ENCODE measurements at places on chromosomes 5 and 9.
A peak's percentile ranks its signal among the peaks of the same experiment; 100 is the strongest.

- no peak for DNase-seq
These were observed 28.2 kb downstream of the RETREG1 start for GRCh38 chr5:16588434-16589214.

GRCh38 chr5:73445665-73446630 lies 2.6 kb downstream of the FOXD1 start:
- DNase-seq, result no peak

DNA sequence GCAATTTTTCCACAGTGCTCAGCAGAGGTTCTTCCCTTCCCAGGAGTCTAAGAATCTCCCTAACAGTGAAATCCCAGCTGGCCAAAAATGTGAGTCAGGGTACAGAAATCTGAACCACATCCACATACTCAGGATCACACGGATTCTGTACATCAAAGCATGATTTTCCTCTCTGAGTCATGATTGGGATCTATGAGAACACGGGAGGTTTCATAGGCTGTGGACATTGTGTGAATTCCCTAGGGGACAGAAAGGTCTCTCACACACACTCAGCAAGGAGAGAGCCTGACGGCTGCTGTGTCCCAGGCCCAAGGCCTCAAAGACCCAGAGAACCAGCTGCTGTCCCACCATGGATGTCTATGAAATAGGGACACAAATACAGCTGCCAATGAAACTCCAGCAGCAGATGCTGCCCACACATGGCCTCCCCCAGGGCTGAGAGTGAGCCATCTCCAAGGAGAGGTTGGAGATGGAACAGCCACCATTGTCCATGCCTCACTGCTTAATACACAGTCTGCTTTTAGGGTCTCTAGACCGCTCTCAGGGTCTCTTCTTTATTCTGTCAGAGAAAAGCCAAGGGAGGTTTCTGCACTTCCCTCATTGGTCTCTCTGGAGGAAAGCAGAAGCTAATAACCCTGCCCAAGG lies 102.7 kb downstream of the ADAMTS12 start:
- DNase-seq, result peak; percentile 99

DNA sequence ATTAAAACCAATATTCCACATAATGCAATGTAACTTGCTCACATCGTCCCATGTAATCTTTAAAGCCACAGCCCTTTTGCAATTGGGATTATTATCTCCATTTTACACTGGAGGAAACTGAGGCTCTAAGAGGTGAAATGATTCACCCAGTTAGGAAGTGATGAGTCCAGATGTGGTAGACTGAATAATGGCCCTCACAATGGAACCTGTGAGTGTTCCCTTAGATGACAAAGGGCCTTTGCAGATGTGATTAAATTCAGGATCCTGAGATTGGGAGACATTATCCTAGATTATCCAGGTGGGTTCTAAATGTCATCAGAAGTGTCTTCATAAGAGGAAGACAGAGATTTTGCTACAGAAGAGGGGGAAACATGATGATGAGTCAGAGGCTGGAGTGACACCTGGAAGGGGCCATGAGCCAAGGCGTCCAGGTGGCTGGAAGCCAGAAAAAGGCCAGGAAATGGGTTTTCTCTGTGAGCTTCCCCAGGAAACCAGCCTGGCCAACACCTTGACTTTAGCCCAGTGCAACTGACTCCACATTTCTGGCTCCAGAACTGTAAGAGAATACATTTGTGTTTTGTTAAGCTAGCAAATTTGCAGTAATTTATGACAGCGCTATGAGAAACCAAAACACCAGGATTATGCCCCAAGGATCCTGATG lies 139.1 kb downstream of the KCNIP1 start:
- DNase-seq, result no peak

DNA sequence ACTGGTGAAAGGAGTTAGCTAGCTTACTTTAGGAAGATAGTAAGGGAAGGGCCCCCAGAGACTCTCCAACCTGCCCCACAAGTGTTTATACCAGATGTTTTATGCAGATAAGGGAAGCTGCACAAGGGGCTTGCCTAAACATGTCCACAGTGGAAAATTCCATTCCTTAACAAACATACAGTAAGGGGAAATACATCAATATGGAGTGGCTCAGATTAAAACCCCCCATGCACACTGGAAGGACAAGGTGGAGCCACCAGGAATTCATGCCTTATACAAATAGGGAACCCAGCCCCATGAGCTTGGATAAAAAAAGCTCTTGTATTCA lies 106.3 kb upstream of the GPBP1 start:
- DNase-seq, result peak; percentile 4

GRCh38 chr9:33161011-33161588 lies 6.0 kb downstream of the B4GALT1 start:
- DNase-seq, result peak; percentile 99

- DNase-seq, result peak; percentile 10
These were observed 66.9 kb downstream of the FANCC start for GRCh38 chr9:95250462-95251221.

DNA sequence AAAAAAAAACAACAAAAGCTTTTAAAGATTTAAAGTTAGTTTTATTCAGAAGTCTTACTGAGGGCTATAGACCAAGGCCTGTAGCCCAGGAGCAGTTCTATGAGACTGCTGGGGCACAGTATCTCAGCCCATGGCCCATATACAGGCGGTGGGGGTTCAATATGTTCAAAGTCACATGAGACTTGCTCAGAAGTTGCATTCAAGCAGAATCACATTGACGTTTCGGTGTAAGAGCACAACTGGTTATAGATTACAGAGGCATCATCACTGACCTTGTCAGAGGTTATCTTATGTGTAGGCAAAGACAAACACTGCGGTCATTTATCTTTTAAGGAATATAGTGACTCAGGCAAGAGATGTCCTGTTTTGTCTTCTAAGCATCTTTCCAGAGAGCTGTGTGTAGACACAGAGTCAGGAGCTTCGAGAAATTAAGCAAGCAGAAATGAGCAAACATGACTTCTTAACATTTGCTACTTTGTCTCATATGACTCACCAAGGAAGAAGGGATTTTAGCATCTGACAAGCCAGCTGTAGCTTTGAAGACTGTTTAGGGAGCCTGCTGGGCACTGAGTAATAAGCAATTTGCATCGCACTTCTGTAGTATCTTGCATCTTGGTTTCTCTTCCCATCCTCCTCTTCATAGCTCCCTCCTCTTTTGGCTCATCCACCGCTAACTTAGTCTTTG lies 12.9 kb upstream of the F2RL1 start:
- peak; percentile 95 for DNase-seq

GRCh38 chr5:174798551-174798951 lies 74.2 kb downstream of the MSX2 start:
- DNase-seq, result peak; percentile 58

DNA sequence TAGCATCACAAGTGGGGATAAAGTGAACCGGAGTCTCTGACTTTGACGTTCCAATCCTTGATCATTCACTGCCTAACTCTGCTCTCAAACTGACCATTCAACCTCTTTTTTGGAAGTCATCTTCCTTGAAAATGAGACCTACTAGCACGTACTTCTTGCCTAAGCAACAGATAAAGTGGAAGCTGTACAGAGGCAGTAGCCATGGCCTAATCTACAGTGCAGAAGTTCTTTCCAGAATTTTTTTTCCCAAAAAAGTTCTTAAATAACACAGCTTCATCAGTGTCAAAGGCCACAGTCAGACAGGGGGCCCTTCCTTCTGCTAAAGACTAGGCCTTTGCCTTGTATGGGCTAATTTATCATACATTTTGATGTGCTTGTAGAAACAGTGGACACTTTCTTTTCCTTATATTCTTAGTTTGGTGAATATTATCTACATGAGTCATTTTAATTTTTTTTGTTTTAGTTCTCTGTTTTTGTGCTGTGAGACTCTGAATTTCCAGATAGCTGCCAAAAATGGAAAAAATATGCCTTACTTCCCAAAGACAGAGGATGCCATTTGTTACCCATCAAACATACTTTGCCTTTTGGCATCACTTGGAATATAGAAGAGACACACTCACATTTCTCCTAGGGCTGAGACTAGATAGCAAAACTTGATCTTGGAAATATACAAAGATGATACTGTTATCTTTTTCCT lies 96.3 kb upstream of the VCAN start:
- peak; percentile 65 for DNase-seq

GRCh38 chr9:34384368-34385165 lies 7.9 kb upstream of the MYORG start:
- DNase-seq, result no peak

GRCh38 chr9:20559231-20559890 lies 62.9 kb downstream of the MLLT3 start:
- peak; percentile 8 for DNase-seq

DNA sequence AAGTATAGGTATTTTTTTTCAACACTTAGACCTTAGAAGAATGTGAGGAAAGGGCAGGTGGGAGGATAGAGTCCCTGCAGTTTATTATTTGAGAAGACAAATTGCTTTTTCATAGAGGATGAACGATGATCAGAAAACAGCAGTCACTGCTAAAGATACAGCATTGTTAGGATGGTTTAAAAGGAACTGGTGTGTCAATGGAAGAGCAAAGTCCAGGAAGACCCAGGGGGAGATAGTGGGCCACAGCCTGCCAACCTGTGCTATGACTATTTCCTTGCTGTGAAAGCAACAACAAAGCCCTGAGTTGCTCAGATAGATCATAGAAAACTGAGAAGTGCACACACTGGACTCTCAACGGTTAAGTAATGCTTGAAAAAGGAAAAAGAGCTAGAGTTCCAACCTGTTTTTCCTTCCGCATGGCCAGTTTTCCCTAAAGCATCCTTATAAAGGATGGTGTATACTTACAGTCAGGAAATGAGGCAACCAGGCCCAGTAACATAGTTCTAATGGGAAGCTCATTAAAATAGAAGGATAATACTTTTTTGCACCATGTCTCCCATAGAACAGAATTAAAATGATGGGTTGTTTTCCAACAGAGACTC lies 153.8 kb downstream of the CEMIP2 start:
- DNase-seq, result no peak

GRCh38 chr5:73999297-73999696 lies 373.3 kb downstream of the ARHGEF28 start:
- peak; percentile 53 for DNase-seq

DNA sequence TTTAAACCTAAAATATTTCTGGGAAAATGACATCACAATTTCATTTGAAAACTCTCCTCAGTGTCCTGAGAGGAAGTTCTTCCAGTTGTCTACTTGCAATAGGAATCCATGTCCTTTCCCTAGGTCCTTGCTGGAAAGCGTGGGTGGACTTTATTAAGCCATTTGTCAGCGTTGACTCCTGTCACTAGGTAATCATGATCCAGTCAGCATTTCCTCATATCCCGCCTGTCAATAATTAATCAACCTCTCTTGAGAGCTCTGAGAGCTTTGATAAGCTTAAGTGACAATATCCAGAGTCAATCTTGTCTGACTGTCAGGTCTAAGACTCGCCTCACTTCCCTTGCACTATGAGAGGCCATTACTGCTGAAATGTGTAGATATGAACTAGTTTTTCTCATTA lies 107.2 kb upstream of the SLIT3 start:
- DNase-seq, result no peak

DNA sequence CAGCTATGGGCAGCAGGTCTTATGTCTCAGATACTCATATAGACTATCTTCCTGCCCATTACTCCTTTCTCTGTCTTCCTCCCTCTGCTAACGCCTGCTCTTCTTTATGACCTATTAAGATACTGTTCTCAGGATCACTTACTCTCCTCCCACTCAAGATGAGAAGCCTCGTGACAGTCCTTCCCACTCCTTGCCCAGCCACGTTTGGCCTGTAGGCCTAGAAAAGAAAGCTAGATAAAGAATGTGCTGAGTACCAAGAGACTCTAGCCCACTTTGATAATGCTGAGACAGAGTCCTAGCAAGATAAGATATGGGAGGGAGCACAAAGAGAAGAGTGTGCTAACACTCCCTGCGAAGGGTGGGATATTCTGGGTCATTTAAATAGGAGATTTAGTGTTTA lies 6.8 kb upstream of the DENND4C start:
- no peak for DNase-seq

GRCh38 chr9:8252445-8252844 lies 452.9 kb upstream of the DMAC1 start:
- DNase-seq, result no peak

GRCh38 chr5:126801992-126802294 lies 25.0 kb downstream of the LMNB1 start:
- DNase-seq, result peak; percentile 63

- DNase-seq, result no peak
These were observed 401.4 kb downstream of the PSAT1 start for GRCh38 chr9:78698371-78698770.

DNA sequence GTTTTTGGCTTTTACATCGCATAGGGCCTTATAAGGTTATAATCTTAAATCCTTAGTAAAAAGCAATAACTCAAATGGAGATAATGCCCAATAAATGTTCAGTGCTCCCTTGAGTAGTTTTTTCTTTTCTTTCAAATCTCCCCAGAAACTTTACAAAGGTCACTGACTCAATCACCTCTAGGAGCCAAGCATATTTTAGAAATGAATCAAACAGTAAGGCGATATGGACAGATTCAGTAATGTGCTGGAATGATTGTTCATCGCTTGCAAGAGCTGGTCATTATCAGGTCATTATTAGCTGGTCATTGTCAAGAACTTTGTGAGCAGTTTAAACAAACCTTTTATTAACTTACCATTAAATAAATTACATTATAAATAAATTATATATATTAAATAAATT lies 130.4 kb upstream of the SLIT3 start:
- no peak for DNase-seq

GRCh38 chr5:137296213-137296781 lies 202.8 kb downstream of the SPOCK1 start:
- DNase-seq, result no peak

DNA sequence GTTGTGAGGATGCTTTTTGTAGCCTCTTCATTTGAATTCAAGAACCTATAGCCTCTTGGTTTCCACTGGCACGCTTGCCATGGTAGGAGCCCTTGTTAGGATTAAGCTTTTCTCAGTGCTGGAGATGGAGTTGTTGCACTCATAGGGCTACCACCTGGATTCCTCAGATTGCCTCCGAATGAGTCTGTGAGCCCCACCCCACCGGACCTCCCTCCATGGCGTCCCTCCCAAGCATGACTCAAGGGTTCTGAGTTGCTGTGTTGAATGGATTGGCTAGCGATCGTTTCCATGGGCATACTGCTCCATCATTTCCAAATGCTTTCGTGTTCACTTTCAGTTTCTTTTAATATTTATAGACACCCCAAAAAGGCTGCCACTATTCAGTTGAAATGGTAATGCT lies 69.9 kb downstream of the DAPK1 start:
- no peak for DNase-seq

DNA sequence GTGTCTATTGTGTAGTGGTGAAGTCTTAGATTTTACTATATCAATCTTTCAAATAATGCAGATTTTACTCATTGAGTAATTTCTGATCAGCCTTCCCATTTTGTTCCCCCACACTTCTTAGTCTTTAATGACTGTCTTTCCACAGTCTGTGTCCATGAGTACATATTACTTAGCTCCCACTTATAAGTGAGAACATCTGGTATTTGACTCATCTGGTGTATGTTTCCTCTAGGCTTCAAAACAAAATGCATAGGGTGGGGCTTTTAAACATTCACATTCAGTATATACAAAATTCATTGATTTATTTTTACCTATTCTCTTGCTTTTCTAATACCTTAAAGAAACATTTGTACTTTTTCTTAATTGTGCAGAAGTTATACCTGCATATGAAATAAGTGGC lies 513.0 kb downstream of the MTRR start:
- no peak for DNase-seq

Measured in fibroblast of skin of abdomen (primary cell).